ENCODE measurements at places on chromosomes 6 and 20. TPM values are rescaled to one million over a fixed set of nuclear protein-coding genes. Genes with fewer than 3 reads are reported as not detected.

The ADGRB3 gene
- total RNA-seq, result 8.7 TPM

GRCh38 chr20:19077370-19078220, 134.8 kb upstream of the SLC24A3 start:
- no peak overlapping the region for H3K27ac ChIP-seq
- DNase-seq, result no peak
- no peak overlapping the region for H3K4me3 ChIP-seq
- H3K27me3 ChIP-seq, result no peaks in the 10 kb centered on the region
- H3K4me1 ChIP-seq, result no peaks in the 10 kb centered on the region

GRCh38 chr6:127397729-127398630, 54.6 kb upstream of the ECHDC1 start:
- DNase-seq, result no peak
- no peaks in the 10 kb centered on the region for H3K36me3 ChIP-seq
- H3K4me3 ChIP-seq, result no peak overlapping the region
- H3K4me1 ChIP-seq, result no peaks in the 10 kb centered on the region

DNA sequence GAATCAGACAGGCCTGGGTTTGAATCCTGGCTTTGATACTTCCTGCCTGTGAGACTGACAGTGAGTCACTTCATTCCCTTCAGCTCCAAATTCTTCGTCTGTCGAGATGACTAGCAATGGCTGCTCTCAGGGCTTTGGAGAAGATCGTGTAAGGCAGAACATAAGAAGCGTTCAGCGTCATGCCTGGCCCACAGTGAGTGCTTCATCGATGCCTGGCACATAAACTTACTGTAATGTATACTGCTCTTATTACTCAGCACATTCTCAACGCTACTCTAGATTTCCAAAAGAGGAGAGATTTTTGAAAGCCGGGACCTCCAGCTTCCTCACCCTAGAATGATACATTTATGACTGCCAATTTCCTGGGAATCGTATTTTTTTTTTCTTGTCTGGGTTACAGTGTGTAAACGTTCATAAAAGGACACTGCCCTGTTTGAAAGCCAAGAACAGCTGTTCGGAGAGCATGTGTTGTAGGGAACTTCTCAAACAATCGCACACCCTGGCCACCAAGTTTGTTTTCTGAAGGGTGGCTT, 16.2 kb upstream of the BCAS1 start:
- no peaks in the 10 kb centered on the region for H3K36me3 ChIP-seq
- no peaks in the 10 kb centered on the region for H3K27me3 ChIP-seq
- H3K4me3 ChIP-seq, result no peak overlapping the region

- no peaks in the 10 kb centered on the region for H3K36me3 ChIP-seq
- no peak for DNase-seq
- no peaks in the 10 kb centered on the region for H3K4me1 ChIP-seq
- no peak overlapping the region for H3K27ac ChIP-seq
These were observed 107.8 kb upstream of the RNF217 start for GRCh38 chr6:124854338-124854922.

GRCh38 chr6:72524011-72524645, 97.7 kb upstream of the KCNQ5 start:
- no peak overlapping the region for H3K4me3 ChIP-seq
- no peaks in the 10 kb centered on the region for H3K27me3 ChIP-seq
- H3K36me3 ChIP-seq, result no peaks in the 10 kb centered on the region
- no peak overlapping the region for H3K27ac ChIP-seq
- no peaks in the 10 kb centered on the region for H3K4me1 ChIP-seq

DNA sequence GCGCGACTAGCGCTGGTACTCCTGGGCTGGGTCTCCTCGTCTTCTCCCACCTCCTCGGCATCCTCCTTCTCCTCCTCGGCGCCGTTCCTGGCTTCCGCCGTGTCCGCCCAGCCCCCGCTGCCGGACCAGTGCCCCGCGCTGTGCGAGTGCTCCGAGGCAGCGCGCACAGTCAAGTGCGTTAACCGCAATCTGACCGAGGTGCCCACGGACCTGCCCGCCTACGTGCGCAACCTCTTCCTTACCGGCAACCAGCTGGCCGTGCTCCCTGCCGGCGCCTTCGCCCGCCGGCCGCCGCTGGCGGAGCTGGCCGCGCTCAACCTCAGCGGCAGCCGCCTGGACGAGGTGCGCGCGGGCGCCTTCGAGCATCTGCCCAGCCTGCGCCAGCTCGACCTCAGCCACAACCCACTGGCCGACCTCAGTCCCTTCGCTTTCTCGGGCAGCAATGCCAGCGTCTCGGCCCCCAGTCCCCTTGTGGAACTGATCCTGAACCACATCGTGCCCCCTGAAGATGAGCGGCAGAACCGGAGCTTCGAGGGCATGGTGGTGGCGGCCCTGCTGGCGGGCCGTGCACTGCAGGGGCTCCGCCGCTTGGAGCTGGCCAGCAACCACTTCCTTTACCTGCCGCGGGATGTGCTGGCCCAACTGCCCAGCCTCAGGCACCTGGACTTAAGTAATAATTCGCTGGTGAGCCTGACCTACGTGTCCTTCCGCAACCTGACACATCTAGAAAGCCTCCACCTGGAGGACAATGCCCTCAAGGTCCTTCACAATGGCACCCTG, 1.6 kb downstream of the TPBG start:
- H3K4me1 ChIP-seq, result no peaks in the 10 kb centered on the region
- H3K27me3 ChIP-seq, result no peaks in the 10 kb centered on the region
- H3K4me3 ChIP-seq, result peak overlapping the region; percentile 66
- peak; percentile 29 for DNase-seq
- peak overlapping the region; percentile 79 for H3K27ac ChIP-seq

DNA sequence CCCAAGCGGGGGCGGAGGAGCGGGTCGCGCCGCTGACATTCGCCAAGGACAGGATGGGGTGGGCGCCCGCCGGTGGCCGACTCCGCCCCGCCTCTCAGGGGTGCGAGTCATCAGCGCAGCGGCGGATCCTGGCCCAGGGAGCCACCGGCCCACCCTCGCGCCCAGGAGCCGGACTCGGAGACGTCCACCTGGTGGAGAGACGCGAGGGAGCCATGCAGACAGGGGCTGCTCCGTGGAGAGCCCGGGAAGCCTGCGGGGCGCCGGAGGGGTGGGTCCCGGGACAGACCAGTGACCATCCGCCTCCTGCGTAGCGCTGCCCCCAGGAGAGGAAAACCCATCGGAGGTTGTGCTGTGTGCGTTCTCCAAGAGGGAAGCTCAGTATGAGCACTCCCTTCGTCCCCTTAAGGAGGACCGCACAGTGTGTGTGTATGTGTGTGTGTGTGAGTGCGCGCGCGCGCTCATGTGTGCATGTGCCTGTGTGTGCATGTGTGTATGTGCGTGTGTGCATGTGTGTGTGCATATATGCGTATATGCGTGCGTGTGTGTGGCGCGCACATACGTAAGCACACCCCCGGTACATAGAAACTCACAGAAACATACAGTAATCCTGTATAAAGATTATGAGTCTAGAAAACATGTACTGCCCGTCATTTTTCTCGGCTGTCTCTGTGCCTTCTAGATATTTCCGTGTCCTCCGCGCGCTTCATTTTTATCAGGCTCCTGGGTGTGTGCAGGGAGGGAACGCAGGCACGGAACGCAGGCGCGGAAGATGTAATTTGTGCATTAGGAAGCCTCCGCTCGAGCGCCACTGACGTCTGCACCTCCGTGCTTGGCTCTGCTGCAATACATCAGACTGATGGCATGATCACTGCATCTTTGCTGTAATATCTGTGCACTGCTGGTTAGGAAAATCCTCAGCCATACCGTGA, 158.9 kb downstream of the TBXT start:
- no peaks in the 10 kb centered on the region for H3K36me3 ChIP-seq
- no peak overlapping the region for H3K27ac ChIP-seq
- H3K4me3 ChIP-seq, result peak overlapping the region; percentile 43

The HLA-DRB1 gene
- 197 TPM for total RNA-seq

GRCh38 chr20:54255157-54255556, 47.3 kb downstream of the PFDN4 start:
- DNase-seq, result no peak
- H3K4me3 ChIP-seq, result no peak overlapping the region
- H3K4me1 ChIP-seq, result no peaks in the 10 kb centered on the region
- H3K27me3 ChIP-seq, result no peaks in the 10 kb centered on the region
- no peak overlapping the region for H3K27ac ChIP-seq

The SUMO4 gene
- total RNA-seq, result not detected

GRCh38 chr6:116513224-116513875, 1.9 kb downstream of the CALHM5 start:
- no peaks in the 10 kb centered on the region for H3K4me1 ChIP-seq
- no peaks in the 10 kb centered on the region for H3K36me3 ChIP-seq
- no peak for DNase-seq
- H3K4me3 ChIP-seq, result no peak overlapping the region

DNA sequence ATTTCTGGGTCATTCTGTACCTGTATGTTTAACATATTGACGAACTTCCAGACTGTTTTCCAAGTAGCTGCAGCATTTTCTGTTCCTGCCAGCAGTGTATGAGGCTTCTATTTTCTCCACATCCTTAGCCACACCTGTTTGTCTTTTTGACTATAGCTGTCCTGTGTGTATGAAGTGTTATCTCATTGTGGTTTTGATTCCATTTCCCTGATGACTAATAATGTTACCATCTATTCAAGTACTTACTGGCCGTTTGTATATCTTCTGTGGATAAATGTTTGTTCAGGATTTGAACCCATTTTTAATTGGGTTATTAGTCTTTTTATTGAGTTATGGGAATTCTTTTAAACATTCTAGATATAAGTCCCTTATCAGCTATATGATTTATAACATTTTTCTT, 95.2 kb downstream of the JAG1 start:
- no peaks in the 10 kb centered on the region for H3K4me1 ChIP-seq
- H3K27me3 ChIP-seq, result no peaks in the 10 kb centered on the region
- no peak for DNase-seq

DNA sequence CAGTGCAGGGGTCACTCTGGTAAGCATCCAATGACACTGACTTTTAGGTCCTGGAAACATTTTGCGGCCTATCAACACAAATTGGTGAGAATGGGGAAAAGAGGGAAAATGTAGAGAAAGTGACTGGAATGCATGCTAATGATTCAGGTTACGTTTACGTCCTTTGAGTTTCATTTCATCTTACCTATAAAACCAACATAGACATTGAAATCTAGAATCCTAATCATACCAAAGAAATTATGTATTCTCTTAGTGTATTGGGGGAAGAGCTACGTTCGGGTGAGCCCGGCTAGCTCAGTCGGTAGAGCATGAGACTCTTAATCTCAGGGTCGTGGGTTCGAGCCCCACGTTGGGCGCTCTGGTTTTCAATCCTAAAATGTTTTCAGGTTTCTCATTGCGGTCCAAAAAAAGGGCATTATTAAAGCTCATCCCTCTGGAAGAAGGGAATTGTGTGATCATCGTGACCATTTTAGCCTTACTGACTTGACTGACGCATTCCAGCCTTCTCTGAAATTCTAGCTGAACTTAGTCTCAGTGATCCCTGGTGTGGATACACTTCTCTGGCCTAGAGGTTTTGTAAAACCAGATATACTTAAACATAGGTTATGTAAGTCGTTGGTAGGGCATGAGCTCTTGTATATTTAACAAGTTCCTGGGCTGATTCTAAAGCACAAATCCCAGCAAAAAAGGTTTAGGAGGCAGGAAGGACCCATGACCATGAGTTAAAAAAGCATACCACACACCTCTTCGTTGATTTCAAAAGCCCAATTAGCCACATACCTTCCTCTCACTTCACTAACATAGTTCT, 18.3 kb downstream of the HMGN4 start:
- no peaks in the 10 kb centered on the region for H3K4me1 ChIP-seq
- no peaks in the 10 kb centered on the region for H3K36me3 ChIP-seq
- peak; percentile 71 for DNase-seq
- H3K27ac ChIP-seq, result no peak overlapping the region

DNA sequence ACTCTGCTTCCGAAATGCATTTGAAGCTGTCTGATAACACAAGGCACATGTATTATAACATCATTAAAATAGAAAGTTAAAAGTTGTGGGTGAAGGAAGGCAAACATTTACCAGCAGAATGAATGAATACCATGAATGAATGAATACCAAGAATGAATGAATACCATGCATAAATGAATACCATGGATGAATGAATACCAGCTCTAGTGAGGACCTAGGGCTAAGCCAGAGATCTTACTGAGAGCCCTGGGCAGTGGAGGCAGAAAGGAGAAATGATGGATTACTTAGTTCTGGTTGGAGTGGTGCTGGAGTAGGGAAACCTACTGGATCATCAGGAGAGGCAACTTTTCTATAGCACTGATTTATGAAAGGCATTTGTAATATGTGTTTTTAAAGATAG, 998.0 kb downstream of the KIF16B start:
- H3K27ac ChIP-seq, result no peak overlapping the region
- no peak for DNase-seq
- no peaks in the 10 kb centered on the region for H3K27me3 ChIP-seq
- no peak overlapping the region for H3K4me3 ChIP-seq
- no peaks in the 10 kb centered on the region for H3K36me3 ChIP-seq

Data from uterus (tissue), 4 donors.